ENCODE measurements at places on chromosomes 11 and 22.

GRCh38 chr22:27799827-27800249 is 1.7 kb downstream of the MN1 start:
- DNase-seq: no peak

DNA sequence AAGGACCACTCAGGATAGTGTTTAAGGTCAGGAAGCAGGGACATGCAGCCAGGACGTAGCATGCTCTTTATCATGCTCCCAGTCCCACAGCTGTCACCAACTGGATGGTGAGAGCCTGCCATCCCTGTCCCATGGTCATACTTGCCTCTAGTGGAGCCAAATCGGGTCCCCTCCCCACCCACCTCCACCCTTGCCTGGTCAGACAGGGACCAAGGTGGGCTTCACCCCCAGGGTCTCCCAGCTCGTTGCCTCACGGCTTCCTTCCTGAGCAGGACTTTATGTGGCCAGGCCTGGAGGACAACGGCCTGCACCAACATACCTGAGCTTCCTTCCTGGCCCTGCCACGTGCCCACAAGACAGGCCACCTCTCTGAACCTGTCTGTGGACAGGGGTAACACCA is 19.8 kb downstream of the A4GALT start:
- no peak for DNase-seq

GRCh38 chr11:68262544-68262827 is 9.3 kb downstream of the C11orf24 start:
- no peak for DNase-seq

DNA sequence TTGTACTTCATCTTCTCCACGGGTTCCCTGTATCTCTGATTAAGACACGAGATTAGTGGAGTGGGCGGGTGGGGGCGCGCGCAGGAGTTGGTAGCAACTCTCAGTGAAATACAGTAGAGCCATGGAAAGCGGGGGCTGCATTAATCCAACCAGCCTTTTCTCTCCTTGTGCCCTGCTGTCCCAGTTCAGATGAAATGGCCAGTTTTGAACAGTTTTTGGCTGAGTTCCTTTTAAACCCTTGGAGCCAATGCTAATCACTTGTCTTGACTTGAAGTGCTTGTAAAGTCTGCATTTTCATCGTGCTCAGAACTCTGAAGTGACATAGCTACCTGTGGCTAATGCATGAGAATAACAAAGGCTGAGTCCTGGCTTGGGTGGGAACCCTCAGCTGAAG is 734 bp upstream of the TMEM123 start:
- DNase-seq: no peak

DNA sequence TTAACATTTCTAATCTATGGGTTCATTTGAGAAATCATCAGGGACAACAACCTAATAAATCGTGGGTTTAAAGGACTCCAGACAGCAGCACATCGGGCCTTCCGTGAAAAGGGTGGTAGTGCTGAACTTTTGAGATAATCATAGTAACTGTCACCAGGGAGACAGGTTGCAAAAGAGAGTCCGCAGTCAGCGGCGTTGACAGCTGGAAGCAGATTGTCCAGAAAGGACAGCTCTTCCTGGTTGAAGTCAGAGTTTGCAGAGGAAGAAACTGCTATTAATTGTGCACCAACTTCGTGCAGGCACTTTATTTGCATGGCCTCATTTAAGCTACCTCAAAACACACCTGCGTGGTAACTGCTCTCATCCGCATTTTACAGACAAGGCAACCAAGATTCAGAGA is 20.5 kb upstream of the ISX start:
- DNase-seq: no peak

DNA sequence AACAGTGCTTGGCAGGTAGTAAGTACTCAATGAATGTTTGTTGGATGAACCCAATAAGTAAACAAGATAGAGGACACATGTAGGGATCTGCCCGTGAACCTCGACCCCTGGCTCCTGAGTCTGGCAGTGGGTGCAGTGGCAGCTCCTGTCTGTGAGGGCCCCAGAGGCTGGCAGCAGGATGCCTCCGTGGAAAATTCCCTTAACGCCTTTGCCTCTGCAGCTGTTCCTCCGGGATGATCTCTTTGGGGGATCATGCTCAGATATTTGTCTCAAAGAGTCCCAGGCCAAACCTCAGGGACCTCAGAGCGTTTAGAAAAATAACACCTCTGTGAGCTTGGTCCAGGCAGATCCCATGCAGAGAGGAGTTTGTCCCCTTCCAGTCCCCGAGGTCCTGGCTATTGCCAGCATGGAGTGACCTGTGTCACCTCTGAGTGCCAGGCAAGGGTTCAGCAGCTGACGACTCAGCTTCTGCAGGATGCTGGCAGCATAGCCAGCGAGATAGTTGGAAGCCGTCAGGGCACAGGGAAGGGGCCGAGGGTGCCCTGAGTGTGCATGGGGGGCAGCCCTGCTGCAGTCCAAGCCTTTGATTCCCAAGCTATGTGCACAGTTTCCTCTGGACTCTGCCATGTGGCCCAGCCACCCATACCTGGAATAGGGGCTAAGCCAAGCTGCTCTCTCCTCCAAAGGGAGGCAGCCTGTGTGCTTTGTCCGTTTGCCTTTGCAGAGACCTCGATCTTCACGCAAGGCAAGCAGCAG is 613 bp upstream of the MCHR1 start:
- no peak for DNase-seq

DNA sequence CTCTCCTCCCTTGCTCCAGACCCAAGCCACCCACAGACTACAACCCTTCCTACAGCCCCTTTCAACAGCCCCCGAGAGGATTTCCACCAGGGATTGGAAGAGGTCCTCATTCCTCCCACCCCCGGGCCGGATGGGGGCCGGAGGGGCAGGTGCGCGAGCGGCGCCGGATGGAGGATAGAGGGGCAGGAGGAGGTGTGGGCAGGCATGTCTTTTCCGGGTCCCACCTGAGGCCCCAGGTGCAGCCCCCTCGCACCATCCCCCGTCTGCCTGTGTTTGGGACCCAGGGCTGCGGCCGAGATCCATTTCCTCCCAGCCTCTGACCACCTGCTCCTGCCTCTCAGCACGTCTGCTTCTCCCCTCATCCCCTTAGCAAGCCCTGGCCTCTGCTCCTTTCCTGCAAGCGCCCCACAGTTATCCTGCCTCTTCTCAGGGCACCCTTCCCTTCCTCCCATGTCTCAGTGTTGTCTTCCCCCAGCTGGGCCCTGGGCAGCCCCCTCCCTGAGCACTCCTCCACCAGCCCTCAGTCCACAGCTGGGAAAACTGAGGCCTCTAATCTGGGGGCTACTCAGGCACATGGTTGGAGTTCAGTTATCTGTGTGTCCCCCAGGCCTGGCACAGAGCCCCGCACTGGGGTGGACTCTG is 19.3 kb upstream of the CBX7 start:
- no peak for DNase-seq

- DNase-seq: no peak
These were observed 2.9 kb upstream of the MTFP1 start for GRCh38 chr22:30422481-30423300.

- DNase-seq: no peak
These were observed 85.5 kb downstream of the ETS1 start for GRCh38 chr11:128501632-128502549.

- DNase-seq: no peak
These were observed 884.7 kb downstream of the BRD1 start for GRCh38 chr22:48942698-48943566.

DNA sequence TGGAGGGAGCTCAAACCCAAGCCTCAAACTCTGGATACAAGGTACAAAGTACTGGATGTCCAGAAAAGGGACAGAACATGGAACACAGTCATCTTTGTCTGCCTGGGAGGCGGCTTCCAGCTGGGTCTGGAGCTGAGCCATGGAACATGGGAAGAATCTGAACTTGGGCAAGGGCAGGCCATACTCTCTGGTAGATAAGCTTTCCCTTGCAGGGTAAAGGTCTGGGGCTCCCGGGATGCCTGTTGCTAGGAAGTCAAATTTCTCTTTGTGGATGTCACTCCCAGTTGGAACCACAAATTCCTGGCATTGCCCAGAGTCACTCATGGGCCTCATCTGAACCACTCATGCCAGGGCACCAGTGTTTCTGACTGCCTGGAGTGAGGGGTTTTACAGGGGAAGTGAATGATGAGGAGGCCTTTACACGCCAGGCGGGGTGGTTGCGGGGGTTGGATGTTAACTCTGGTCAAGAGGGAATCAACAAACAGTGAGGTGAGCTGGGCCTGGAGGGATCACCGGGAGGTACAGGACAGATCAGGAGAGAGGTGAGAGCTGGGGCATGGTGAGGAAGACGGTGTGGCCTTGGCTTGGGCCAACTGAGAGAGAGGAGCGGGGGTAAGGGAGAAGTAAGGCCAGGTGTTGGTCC is 5.7 kb downstream of the FTH1 start:
- DNase-seq: no peak

DNA sequence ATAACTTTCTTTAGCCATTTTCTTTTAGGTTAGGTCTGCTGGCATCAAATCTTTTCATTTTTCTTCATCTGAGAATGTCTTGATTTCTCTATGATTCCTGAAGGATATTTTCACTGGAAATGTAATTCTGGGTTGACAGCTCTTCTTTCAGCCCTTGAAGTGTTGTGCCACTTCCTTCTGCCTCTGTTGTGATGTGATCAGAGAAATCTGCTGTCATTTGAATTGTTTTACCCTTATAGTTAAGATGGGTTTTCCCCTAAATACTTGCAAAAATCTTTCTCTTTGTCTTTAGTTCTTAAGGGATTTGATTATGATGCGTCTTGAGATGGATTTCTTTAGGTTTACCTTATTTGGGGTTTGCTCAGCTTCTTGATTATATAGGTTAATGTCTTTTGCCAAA is 23.0 kb downstream of the USP47 start:
- no peak for DNase-seq

- DNase-seq: no peak
These were observed 77.2 kb downstream of the RDX start for GRCh38 chr11:110219006-110219785.

DNA sequence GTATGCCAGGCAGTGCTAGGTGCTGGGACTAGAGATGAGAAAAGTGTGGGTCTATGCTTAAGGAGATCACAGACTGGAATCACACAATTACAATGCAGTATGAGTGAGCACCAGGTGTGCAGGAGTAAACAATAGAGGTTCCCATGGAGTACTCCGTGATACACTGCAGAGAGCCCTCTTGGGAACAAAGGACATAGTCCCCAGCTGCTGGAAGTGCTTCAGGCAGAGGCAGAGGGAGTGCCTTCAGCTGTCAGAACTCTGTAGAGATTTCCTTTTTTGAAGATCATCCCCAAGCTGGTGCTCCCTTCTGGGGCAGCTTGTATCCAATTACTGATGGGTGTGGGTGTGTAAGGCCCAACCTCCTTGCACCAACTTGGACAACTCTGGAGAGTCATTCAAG is 143.5 kb upstream of the PLET1 start:
- DNase-seq: no peak

- DNase-seq: no peak
These were observed 739.8 kb downstream of the OPCML start for GRCh38 chr11:132792341-132793140.

- DNase-seq: no peak
These were observed 81.7 kb downstream of the BARX2 start for GRCh38 chr11:129457321-129457720.

DNA sequence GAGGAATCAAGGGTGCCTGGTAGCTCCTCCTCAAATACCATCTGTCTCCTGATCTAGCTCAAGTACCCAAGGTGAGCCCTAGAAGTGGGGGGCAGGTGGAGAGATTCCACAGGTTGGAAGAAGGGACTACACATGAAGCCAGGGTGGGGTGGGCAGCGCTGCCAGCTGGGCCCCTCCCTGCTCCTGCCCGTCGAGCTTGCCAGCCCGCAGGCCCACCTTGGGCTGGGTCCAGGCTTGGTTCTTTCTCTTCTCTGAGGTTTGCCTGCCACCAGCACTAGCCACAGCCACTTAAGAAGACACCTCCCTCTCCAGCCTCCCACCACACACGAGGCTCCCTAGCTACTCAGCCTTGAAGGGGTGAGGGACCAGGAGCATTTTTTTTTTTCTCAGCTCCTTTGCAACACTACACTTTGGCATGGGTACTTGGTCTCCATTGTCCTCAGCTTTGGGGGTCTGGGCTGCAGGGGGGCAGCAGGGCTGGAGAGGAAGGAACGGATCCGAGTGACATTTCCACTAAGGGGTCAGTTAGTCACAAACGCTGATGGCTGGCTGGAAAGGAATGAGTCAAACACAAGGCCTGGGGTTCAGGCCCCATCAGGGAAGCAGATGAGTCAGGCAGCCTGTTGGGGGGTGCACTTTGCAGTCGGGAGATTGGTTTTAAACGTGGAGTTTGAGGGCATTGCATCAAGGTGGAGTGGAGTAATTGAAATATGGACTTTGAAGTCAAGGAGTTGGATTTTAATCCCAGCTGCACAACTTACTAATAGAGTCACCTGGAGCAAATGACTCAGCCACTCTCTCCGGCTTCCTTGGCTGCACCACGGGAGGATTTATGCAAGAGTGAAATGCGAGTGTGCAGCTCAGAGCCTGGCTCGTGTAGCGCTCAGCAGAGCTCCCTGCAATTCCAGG is 7.4 kb upstream of the NPTXR start:
- no peak for DNase-seq

DNA sequence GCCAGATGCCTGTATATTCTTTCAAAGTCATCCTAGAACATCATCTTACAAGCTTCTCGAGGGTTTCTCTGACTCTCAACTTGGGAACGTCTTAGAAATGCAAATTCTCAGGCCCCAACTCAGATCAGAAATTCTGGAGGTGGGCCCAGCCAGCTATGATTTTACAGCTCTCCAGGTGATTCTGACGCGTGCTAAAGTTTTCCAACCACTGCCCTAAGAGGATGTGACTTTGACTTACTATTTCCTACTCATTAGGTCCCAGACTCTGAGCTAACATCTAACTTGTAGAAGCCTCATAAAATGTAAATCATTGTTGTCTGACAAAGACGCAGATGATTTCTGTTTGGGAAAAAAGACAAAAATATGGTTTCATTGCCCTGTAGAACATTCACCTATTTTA is 61.1 kb downstream of the IRAG1 start:
- no peak for DNase-seq

- DNase-seq: no peak
These were observed 150.9 kb downstream of the CACNA1I start for GRCh38 chr22:39721206-39722031.

- no peak for DNase-seq
These were observed 266.0 kb upstream of the MTNR1B start for GRCh38 chr11:92703449-92703830.

GRCh38 chr11:133893381-133893780 is 48.1 kb upstream of the SPATA19 start:
- DNase-seq: no peak

- no peak for DNase-seq
These were observed 81.1 kb upstream of the EIF3D start for GRCh38 chr22:36610056-36610455.

GRCh38 chr11:2783536-2784082 is 83.8 kb upstream of the KCNQ1OT1 start:
- DNase-seq: no peak

GRCh38 chr11:66885950-66886440 is 29.1 kb downstream of the LRFN4 start:
- DNase-seq: no peak

DNA sequence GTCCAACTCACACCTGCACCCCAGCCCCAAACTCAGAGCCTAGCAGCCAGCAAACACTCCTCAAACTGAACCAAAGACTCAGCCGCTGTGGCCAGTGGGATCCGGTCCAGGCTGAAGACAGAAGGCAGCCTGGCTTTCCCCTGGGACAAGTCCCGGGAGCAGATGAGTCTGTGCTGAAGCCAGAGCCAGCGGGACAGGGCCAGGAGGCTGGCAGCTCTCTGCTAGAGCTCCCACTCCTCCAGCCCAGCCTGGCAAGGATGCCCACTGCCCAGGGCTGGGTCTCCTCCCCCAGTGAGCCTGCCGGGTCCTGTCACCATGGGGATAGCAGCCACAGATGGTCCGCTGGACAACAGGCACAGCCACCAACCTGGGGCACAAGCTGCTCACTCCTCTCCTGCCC is 42.9 kb upstream of the PRR5 start:
- no peak for DNase-seq
